Naive thymus-derived CD8-positive, alpha-beta T cell (primary cell): ENCODE measurements at places on chromosomes 6 and 20. TPM values are rescaled to one million over a fixed set of nuclear protein-coding genes. Genes with fewer than 3 reads are reported as not detected.

The MLN gene
- not detected for total RNA-seq

The OTOR gene
- not detected for total RNA-seq

The DCDC2 gene
- total RNA-seq, result not detected

The DEFB132 gene
- not detected for total RNA-seq

The CRIP3 gene
- 4.1 TPM for total RNA-seq

The COL12A1 gene
- total RNA-seq, result not detected

The RHAG gene
- not detected for total RNA-seq

The SLC52A3 gene
- total RNA-seq, result 0.19 TPM
